ENCODE measurements at places on chromosomes 13 and 19. TPM values are rescaled to one million over a fixed set of nuclear protein-coding genes. Genes with fewer than 3 reads are reported as not detected.

- no peak for DNase-seq
Measured at GRCh38 chr13:98540476-98540875, 36.4 kb downstream of the STK24 start.

DNA sequence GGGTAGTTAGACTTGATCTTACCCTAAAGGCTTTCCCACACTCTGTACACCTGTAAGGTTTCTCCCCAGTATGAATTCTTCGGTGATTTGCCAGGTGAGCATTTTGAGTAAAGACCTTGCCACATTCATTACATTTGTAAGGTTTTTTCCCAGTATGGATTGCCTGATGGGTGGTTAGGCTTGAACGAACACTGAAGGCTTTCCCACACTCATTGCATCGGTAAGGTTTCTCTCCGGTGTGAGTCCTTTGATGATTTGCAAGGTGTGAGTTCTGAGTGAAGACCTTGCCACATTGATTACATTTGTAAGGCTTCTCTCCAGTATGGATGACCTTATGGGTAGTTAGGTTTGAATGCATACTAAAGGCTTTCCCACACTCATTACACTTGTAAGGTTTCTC lies 23.7 kb downstream of the ERVV-2 start:
- DNase-seq: no peak

DNA sequence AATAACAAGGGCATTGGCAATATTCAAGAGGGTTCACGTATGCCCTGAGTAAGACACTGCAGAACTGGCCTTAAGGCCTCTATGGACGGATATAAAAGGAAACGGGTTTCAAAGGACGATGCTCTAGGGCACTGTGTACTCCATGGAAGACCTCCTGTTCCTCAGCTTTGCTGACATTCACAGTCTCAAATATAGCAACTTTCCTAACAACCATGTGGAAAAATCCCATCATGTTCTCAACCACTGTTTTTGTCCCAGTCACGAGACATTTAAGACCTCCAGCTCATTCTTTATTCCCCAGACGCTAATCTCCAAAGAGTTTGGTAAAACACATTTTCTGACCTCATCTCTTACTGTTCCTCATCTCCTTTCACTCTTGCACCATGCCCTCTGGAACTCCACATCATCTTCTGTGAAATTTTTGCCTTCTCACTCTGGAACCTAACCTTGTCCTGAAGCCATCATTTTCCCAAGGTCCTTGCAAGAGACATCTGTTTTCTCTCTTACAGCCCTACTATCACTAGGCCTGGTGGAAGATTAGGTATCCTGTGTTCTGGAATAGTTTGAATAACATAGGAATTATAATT lies 37.6 kb downstream of the SPRY2 start:
- no peak for DNase-seq

GRCh38 chr13:30234619-30235162 lies 72.7 kb downstream of the KATNAL1 start:
- DNase-seq: no peak

DNA sequence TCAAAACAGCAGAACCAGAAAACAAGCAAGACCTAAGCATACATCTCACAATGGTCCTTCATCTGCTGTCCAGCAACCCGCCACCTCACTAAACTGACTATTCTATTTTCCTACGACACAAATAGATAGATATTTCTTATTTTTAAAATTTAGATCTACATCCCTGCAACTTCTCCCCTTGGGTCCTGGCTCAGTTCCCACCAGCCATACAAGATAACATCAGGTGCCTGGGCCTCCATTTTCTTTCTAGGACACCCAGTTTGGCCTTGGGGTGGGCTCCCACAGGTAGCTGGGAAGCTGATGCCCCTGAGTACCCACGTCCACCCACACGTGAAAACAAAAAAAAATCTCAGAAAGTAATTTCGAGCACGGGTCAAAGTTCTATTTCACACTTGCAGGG lies 47.6 kb downstream of the TGDS start:
- no peak for DNase-seq

GRCh38 chr19:48192750-48193149 lies 22.3 kb downstream of the ZSWIM9 start:
- DNase-seq: no peak

DNA sequence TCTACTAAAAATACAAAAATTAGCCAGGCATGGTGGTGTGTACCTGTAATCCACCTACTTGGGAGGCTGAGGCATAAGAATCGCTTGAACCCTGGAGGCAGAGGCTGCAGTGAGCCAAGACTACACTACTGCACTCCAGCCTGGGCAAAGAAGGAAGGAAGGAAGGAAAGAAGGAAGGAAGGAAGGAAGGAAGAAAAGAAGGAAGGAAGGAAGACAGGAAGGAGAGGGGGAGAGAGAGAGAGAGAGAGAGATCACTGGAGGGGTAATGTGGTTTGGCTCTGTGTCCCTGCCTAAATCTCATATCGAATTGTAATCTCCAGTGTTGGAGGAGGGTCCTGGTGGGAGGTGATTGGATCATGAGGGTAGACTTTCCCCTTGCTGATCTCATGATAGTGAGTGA lies 165.5 kb downstream of the KCTD15 start:
- DNase-seq: no peak

- DNase-seq: no peak
Measured at GRCh38 chr13:105827111-105827809, 708.2 kb downstream of the EFNB2 start.

GRCh38 chr19:53977991-53978731 lies 13.3 kb upstream of the CACNG6 start:
- DNase-seq: no peak

GRCh38 chr19:56107626-56108351 lies 13.3 kb downstream of the ZNF787 start:
- no peak for DNase-seq

- DNase-seq: peak; percentile 69
Measured at GRCh38 chr19:50925734-50926133, 14.5 kb upstream of the KLK4 start.

DNA sequence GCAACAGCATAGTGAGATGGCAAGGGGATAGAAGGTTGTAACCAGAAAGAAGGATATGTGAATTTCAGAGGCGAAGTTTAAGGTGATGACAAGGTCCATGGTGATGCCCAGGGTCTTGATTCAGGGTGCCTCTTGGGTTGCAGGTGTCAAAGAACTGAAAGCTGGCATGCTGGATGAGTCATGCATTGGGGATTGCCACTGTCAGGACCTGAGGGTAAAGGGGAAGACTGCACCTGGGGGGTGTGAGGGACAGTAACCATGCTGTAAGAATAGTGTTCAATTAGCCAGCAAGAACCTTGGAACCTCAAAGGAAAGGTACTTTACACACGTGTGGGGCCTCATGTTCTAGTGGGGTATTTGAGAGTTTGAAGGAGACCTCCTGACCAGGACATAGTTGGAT lies 279.6 kb downstream of the SLC7A1 start:
- DNase-seq: no peak

- DNase-seq: no peak
Measured at GRCh38 chr19:7265963-7266362, 28.3 kb downstream of the INSR start.

The JSRP1 gene
- not detected for total RNA-seq

The PDE4C gene
- not detected for total RNA-seq

The CCL25 gene
- not detected for total RNA-seq

The CCNA1 gene
- total RNA-seq: not detected

The ONECUT3 gene
- total RNA-seq: not detected

The ZNF439 gene
- total RNA-seq: 0.74 TPM

The KLK3 gene
- total RNA-seq: not detected

The ZNF44 gene
- 5.0 TPM for total RNA-seq

Data from foreskin keratinocyte (primary cell).